GM23338 (cell line): ENCODE measurements at places on chromosomes 12 and 14. TPM values are rescaled to one million over a fixed set of nuclear protein-coding genes. Genes with fewer than 3 reads are reported as not detected.
A peak's percentile ranks its signal among the peaks of the same experiment; 100 is the strongest.

- H3K4me3 ChIP-seq: peak within 1 kb of the TSS; percentile 68
- peaks cover 5% of the 10 kb centered on the region; the same call in 1 of the 2 replicates for H3K4me1 ChIP-seq
- DNase-seq: peak; percentile 98
- H3K27ac ChIP-seq: no peak within 1 kb of the TSS
Measured at GRCh38 chr12:102061560-102062418, at the start of gene WASHC3. Gene WASHC3 (minus strand): TSS chr12:102061991. CDS start chr12:102061962, 29 bp downstream.

DNA sequence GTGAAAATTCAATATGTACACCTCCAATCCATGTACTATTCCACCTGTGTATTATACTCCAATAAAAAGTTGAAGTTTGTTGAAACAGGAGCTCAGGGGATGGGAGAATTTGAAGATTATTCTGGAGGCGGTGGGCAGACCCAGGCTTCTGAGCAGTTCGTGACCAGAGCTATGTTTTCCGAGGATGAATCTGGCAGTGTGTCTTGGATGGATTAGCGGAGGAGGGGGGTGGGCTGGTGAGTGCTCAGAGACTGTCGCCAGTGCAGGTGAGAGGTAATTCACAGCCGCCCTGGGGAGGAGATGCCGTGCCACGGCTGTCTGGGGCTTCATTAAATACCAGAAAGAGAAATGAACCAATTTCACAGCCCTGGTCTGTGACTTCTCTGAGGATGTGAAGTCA, 283.0 kb upstream of the RTL1 start:
- no peak overlapping the region for H3K4me3 ChIP-seq
- no peaks in the 10 kb centered on the region for H3K27me3 ChIP-seq
- H3K4me1 ChIP-seq: no peaks in the 10 kb centered on the region
- H3K36me3 ChIP-seq: no peaks in the 10 kb centered on the region
- no peak for DNase-seq

- H3K4me3 ChIP-seq: peak overlapping the region; percentile 70
- H3K36me3 ChIP-seq: 0 out of 2 replicates have a peak, but pooled peaks cover 16% of the 10 kb centered on the region
- H3K27ac ChIP-seq: no peak overlapping the region
- 0 out of 2 replicates have a peak, but pooled peaks cover 4% of the 10 kb centered on the region for H3K4me1 ChIP-seq
- peak; percentile 90 for DNase-seq
Measured at GRCh38 chr12:123763093-123763492, 992 bp downstream of the DNAH10 start.

The AKAP3 gene
- 1.9 and 3.2 TPM in 2 replicates for total RNA-seq

DNA sequence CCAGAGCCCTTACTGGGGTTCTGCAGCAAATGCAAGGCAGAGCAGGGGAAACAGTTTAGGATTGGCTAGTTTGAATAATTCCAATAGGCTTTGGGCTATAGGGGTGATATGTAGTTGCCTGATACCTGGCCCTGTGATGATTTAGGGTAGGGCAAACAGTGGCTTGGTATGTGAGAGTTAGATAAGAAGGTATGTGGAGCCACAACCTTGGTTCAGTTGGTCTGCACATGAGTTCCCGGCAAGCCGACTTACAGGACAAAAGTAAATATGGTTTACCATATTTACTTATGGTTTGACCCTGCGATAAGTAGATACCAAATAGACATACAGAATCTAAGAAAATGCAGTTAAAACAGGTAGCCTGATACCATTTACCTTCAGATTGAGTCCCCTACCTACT, 8.3 kb upstream of the CAPRIN2 start:
- no peak overlapping the region for H3K27ac ChIP-seq
- H3K27me3 ChIP-seq: no peaks in the 10 kb centered on the region
- H3K36me3 ChIP-seq: no peaks in the 10 kb centered on the region
- peaks cover 7% of the 10 kb centered on the region for H3K4me1 ChIP-seq
- H3K4me3 ChIP-seq: no peak overlapping the region

DNA sequence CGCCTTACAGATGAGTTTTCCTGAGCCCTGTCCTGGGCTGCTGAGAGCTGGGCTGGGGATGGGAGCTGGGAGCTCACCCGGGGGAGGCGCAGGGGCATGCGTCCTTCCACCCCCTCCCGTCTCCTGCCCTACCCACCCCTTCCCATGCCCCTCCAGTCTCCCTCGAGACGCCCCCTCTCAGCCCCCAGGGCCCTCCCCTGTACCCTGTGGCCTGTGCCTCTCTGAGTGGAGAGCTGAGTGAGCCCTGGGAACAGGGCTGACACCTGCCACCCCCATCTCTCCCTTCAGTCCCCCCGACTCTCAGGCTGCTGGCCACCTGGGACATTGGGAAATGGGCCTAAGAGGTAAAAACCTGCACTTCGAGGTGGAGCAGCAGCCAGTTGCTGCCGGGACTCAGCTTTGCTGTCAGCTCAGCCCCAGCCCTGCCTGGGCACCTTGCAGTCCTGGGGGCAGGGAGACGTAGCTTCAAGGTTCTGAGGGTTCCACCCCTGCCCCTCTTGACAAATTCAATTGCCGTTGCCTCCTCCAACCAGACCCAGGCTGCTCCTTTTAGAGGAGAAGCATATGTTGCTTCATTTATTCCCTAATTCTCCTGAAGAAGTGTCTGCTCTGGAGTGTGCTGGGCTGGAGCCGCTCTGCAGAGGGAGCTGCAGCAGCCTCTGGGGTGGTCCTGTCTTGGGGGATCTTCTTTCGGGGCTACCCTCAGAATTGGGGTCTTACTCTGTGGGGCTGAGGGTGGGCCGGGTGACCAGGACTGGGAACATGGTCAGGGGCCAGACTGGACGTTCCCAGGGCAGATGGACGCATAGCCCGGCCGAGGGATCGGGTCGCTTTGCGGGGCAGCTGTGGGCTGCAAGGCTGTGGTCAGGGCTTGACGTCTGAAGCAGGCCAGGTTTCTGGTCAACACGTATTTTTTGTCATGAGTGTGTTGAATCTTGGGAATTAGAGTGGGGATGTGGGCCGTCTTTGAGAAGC, 141.4 kb downstream of the ADGRD1 start:
- no peaks in the 10 kb centered on the region for H3K27me3 ChIP-seq
- no peaks in the 10 kb centered on the region for H3K36me3 ChIP-seq
- DNase-seq: no peak
- H3K4me3 ChIP-seq: no peak overlapping the region
- H3K4me1 ChIP-seq: no peaks in the 10 kb centered on the region
- H3K27ac ChIP-seq: no peak overlapping the region
